CD4-positive, alpha-beta T cell treated with Interferon alpha-2 for 1 hour (primary cell): ENCODE measurements at places on chromosomes 6 and 20.

DNA sequence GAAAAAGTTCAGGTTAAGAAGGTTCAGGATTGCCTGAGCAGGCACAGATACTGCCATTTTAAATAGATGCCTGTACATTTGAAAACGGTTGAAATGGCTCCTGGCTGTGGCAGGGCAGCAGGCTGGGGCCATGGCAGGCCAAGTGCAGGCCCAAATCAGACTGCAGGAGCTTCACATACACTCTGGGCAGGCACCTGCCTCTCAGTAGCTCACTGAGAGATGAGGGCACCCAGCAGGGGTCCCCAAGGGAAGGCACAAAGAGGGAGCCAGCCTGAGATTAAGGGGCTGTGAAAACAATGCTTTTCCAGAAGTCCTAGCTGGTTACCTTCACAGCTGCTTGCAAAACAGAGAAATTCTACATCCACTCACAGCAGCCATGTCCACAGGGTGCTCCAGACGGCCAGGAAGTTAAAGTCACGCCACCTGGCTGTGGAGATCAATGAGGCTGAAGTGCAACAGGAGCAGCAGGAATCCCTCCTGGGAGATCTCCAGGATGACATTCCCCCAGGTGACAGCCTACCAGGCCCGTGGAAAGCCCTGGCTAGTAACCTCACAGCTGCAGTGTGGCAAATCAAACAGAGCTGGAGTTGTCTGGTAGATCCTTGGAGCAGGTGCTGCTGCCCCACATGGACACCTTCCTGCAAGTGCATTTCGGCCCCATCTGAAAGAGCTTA is 6.2 kb upstream of the RAET1E start:
- no peak for DNase-seq

DNA sequence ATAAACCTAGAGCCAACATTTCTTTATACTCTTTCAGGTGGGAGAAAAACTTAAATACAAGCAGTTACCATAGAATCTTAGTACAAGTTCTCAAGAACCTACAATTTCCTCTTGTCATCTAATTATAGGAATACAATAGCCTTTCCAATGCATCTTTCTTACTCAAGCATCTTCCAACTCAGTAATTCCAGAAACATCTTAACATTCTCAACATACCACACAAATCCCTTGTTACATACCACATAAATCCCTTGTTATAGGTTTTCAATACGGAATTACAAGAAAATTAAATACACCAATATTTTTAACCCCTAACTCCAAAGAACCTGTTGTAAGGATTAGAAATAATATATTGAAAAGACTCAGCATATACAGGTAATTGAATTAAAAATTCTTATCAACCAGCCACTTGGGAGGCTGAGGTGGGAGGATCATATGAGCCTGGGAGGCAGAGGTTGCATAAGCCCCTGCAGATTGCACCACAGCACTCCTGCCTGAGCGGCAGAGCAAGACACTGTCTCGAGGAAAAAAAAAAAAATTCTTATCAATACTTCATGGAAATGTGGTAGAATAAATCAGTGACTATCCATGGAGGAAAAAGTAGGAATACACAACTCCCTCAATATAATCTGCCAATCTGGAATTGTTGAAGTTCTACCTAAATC is 127.5 kb upstream of the CCDC28A start:
- DNase-seq: no peak

DNA sequence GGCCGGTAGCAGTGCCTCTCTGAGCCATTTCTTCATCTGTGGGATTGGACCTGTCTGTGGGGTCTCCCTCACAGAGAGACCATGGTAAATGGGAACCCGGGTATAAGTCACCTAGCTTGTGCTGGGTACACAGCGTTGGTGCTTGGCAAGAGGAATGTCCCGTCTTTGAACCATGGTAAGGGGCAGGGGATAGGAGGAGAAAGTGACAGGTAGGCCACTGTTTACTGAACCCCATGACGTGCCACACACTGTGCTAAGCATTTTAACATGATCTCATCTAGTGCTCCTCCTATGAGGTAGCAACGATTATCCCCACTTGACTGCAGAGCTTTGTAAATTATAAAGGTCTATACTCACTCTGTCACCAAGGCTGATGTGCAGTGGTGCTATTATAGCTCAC is 600 bp upstream of the TNNC2 start:
- DNase-seq: no peak

- no peak for DNase-seq
Measured at GRCh38 chr6:167163476-167164011, 5.8 kb upstream of the GPR31 start.

GRCh38 chr6:63636518-63637021 is 968 bp downstream of the PHF3 start:
- peak; percentile 61 for DNase-seq

- DNase-seq: no peak
Measured at GRCh38 chr6:109580519-109580918, 97.5 kb upstream of the ZBTB24 start.

- DNase-seq: no peak
Measured at GRCh38 chr6:21597801-21598673, 4.5 kb downstream of the SOX4 start.
